ENCODE measurements at places on chromosomes 2 and 18.

DNA sequence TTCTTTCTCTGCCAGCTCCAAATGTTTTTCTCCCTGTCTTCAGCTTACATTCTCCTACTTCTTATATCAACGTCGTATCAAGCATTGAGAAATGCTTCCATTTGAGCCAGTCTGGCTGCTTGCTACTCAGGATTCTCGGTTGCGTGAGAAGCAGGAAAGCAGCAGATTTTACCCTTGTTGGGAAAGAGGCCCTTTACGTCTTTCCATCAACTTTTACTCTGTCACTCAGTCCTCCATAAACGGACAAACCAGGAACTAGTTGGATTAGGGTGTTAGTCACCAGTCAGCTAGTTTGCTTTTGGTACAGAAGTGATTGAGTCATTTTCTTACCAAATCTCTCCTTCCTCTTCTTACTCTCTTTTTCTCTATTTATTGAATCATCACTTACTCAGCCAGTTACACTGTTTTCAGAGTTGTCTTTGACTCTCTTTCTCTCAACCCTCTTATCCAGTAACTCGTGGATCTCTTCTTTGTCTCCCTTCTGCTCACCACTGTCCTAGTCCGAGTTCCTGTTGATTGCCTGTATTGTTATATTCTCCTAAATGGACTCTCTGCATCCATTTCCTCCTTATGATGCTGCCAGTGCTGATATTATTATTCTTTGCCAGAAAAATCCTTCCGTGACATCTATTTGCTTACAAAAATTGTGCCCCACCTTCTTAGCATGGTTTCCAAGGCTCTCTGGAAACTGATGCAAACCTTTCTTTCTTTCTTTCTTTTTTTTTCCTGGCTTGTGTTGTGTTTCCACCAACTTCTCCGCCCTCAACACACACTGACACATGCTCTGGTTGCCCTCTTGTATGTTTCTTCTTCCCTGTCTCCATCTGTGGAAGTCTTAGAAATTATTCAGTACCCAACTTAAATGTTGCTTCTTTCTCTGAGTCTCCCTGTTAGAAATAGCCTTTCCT lies 61.5 kb downstream of the VRK2 start:
- no peak for DNase-seq

GRCh38 chr2:10266133-10266620 lies 36.5 kb upstream of the HPCAL1 start:
- no peak for DNase-seq

- DNase-seq: no peak
Observed at GRCh38 chr2:178962805-178963433, 87.0 kb downstream of the CCDC141 start.

- no peak for DNase-seq
Observed at GRCh38 chr2:226002438-226002837, 602.9 kb downstream of the NYAP2 start.

GRCh38 chr2:11327871-11328270 lies 16.6 kb downstream of the ROCK2 start:
- no peak for DNase-seq

GRCh38 chr2:122565364-122565763 lies 809.9 kb downstream of the TSN start:
- DNase-seq: no peak

DNA sequence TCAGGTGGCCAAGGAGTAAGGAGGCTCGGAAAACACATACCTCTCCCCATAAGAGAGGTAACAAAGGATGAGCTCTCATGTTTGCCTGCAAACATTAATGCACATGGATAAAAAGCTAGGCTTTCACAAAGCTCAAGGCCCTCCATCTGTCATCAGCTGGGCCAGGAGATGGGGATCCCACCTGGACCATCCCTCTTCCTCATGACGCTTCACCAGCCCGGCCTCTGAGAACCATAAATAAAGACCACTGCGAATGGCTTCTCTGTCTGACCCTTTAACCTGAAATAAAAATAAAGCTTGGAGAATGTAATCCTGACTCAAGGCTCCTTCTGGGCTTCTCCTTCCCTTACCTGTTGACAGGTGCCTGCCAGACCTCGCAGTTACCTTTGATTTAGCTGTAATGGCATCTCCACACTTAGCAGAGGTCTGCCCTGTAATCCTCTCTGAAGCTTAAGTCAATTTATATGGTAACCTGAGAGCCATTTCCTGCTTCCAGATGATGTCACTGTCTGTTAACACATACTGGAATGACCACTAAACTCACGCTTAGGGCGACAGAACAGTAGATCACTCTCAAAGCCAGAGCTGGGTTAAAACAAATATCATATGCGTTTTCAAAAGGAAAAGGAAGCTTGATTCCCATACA lies 29.3 kb upstream of the FOXI3 start:
- no peak for DNase-seq

DNA sequence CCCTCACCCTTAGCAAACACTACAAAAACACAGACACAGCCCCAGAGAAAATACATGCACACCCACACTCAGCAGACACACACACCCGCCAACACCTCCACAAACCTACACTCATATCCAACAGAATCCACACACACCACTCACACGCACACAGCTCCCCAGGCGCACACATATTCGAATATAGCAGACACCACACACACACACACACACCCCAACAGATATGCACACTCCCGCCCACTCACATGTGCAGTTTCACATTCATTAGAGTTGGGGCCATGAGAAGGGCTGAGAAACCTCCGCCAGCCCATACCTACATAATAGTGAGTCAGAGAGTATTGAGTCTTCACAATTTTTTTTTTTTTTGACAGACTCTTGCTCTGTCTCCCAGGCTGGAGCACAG lies 29.4 kb upstream of the NOTO start:
- DNase-seq: no peak
